ENCODE measurements at places on chromosomes 12 and 14. TPM values are rescaled to one million over a fixed set of nuclear protein-coding genes. Genes with fewer than 3 reads are reported as not detected.

The KRT79 gene
- total RNA-seq, result not detected

- no peak for DNase-seq
These were observed 400.5 kb downstream of the LRIG3 start for GRCh38 chr12:58519839-58520238.

The SMIM41 gene
- total RNA-seq, result not detected

The IAPP gene
- not detected for total RNA-seq

GRCh38 chr12:114140576-114140975 lies 174.5 kb upstream of the RBM19 start:
- DNase-seq, result no peak

- no peak for DNase-seq
These were observed 96.0 kb downstream of the ATXN2 start for GRCh38 chr12:111503116-111503515.

DNA sequence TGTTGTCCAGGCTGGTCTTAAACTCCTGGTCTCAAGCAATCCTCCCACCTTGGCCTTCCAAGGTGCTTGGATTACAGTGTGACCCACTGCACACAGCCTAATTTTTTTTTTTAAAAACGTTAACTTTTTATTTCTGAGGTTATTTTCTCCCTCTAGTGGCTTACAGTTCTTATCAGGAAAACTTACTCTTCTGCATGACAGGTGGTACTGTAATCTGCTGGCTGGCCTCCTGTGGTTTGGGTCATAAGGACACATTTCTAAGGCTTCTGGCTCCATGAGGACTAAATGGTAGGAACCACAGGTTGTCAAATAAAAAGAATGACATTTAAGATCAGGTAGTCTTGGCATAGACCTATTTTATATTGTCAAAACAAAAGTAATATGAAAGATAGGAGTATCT lies 7.7 kb upstream of the NCKAP1L start:
- no peak for DNase-seq

The TEX22 gene
- total RNA-seq, result 8.4 TPM

- no peak for DNase-seq
These were observed 312.5 kb upstream of the FLRT2 start for GRCh38 chr14:85217412-85217811.

- DNase-seq, result no peak
These were observed 91.5 kb downstream of the FBXW8 start for GRCh38 chr12:117002051-117002817.

GRCh38 chr12:7344833-7345606 lies 41.1 kb downstream of the ACSM4 start:
- no peak for DNase-seq
